ENCODE measurements at places on chromosomes 7 and 10.

- DNase-seq = no peak
Observed at GRCh38 chr7:141272417-141272816, 198.6 kb downstream of the TMEM178B start.

DNA sequence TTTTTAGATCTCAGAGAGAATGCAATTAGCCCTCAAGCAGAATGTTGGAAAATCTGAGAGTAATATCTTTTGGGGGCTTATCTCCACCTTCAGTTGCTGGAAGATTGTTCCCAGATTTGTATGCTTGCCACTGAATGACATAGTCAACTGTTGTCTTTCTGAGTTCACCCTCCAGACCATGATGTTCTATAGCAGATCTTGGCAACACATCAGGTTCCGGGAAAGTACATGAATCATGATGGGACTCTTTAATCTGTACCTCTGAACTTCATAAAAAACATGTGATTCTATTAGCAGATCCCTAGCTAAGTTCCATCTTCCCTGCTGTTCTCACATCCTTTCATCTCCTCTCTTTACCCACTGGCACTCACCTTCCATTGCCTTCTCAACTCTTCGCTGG, 68.9 kb downstream of the PLCE1 start:
- DNase-seq = no peak

DNA sequence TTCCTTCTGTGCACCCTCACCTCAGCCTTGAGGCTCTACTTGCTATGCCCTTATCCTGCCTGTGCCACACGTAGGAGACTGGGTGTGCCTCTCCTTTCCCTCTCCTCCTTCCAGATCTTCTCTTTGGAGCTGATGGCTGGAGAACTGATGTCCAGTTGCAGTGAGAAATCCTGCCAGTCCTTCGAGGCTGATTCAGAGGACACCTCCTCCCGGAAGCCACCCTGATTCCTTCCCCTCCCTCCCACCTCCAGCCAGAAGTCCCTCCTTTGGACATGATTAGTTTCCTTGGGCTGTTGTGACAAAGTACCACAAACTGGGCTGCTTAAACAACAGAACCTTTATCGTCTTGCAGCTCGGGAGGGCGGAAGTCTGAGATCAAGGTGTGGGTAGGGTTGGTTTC, 161.5 kb downstream of the LYZL1 start:
- no peak for DNase-seq

DNA sequence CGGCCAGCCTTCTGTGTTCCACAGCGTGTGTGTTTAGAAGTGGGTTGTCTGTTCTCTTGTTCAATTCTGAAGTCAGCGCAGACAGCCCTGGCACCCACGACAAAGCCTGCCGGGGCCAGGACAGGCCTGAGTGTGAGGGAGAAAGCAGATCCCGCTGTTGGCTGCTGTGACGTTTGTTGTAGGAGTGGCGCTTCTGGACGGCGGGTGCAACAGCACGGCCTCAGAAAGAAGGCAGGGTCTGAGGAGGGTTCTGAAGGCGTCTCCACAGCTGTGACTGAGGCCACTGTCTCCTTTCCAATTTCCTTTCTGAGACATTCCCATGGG, 76.2 kb downstream of the VIPR2 start:
- DNase-seq = no peak

- DNase-seq = peak; percentile 68
Observed at GRCh38 chr7:81447351-81447952, 322.4 kb downstream of the HGF start.

- no peak for DNase-seq
Observed at GRCh38 chr7:8221101-8221495, 40.9 kb downstream of the ICA1 start.

GRCh38 chr7:7957513-7957912, 11.1 kb upstream of the GLCCI1 start:
- no peak for DNase-seq

GRCh38 chr10:110311357-110311949, 6.7 kb upstream of the SMNDC1 start:
- DNase-seq = peak; percentile 68

DNA sequence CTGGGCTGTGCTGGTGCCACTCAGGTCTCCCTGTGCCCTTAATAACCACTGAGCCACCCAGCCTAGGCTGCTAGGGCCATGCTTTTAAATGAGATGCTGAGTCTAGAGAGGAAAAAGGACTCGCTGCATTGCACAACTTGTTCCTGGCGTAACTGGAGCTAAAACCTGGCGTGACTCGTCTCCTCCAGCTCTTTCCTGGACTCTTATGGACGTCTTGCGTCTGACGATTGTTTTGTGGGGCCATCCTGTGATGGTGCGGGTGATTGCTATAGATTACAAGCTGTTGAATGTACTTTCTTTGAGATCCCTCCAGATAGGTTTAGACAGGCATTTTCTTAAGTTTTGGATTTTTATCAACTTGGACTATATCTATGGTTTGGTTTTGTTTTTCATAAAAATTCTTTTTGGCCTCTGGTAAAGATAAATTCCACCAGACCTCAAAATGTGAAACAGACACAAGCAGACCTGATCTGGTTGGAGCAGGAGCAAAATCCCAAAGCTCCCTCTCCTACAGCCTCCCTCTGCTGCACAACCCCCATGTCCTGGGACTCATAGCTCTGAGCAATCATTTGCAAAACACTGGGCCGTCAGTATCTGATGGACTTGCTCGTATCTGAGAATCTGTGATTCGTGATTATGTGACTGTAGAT, 230.3 kb downstream of the ARHGAP12 start:
- no peak for DNase-seq

DNA sequence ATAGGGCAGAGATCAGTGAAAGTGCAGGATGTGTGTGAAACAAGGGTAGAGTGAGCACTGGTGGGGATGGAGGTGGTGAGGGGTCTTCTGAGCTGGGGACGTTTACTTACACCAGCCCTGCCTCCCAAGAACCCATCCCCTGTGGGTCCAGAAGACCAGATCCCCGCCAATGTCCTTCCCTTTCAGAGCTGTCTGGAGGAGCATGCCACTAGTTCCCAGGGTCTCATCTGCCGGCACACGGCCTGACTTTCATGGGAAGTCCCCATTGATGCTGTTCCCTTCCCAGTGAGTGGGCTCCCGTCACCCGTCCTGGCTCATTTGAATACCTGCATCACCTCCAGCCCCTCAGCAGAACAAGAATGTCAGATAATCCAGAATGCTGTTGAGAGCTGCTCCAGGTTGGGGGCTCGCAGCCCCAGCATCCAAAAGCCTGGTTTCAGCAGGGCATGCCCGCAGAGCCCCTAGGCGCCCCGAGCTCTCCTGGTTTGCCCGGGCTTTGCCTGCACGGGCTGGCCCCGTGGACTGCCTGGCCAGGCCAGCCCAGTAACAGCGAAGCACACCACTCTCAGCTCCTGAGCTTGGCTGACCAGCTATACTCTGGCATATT, 246.7 kb downstream of the MGMT start:
- no peak for DNase-seq

DNA sequence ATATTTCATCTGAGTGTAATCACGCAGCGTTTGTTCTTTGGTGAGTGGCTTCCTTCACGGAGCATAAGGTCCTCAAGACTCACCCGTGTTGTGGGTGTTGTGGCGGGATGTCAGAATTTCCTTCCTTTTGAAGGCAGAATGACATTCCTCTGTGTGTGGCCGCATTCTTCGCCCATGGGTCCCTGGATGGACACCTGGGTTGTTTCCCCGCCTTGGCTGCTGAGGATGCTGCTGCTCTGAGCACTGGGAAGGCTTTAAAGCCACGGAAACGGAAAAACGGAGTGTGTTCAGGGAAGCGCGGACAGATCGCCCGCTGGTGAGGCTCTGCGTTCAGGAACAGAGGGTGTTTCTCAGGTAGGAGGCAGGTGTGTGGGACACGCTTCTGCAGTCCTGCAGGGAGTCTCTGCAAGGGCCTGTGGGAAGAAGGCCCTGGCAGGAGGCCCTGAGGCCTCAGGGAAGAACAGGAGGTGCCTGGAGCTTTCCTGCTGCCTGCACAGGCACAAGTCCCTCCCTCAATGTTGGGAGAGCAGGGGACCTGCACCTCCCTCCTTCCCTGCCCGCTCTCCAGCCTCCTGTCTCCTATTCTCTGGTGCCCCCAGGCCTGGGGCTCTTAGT, 35.7 kb upstream of the SHH start:
- no peak for DNase-seq

GRCh38 chr10:86956848-86957448, 467 bp downstream of the MMRN2 start:
- no peak for DNase-seq

DNA sequence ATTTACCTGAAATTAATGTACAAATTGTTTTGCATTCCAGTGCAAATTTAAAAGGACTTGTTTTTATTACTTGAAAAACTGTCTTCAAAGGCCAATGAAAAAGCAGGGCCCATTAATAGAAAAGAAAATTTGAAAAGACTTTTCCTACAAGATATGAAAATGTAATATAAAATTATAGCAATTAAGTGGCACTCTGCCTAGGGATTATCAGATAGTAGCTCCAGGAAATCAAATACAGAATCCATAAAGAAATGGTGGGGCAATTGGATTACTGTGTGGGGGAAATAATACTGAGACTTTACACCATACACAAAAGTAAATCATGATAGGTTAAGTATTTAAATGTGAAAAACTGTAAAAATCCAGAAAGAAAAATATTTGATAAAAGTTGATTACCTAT, 89.7 kb downstream of the GLCCI1 start:
- no peak for DNase-seq

DNA sequence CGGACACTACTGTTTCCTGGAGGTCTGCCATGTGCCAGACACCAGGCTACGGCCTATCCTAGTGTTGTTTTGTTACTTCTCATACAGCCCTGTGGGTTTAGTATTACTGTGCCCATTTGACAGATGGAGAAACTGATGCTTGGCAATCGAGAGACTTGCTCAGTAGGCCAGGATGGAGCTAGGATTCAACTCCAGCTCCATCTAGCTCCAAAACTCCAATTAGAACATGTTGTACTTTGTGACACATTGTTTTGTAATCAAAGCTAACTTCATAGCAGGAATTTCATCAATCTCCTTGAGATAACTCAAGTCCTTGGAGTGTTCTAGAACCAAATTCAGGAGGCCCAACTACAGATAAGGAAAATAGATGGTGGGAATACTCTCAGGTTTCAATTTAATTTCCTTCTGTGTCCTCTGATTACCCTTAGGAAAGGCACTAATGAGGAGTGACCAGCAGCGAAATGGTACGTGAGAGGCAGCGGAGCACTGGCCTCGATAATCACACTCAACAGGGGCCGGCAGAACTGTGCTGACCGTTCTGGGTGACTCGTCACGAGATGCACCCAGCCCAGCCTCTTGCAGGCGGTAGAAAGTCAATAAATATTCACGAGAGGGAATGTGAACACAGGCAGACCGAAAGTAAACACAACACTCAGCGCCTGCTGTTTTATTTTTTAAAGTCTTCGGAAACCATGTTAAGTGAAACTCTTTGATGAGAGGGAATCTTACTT, 269.6 kb upstream of the NEBL start:
- no peak for DNase-seq

DNA sequence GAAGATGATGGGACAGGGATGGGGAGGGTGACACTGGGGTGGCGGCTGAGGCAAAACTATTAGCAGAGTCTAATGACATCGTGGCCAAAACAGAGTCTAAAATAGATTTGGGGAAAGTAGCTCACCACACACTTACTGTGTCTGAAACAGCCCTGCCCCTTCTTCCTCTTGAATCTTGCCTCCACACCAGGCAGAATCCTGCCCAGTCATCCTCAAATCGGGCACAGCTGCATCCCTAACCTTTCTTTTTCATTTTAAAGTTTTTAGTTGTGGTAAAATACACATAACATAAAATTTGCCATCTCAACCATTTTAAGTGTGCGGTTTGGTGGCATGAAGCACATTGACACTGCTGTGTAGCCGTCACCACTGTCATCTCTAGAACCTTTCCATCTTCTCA, 90.0 kb downstream of the PRKAG2 start:
- DNase-seq = no peak

- peak; percentile 79 for DNase-seq
Observed at GRCh38 chr10:62817766-62818425, 1.7 kb upstream of the EGR2 start.

DNA sequence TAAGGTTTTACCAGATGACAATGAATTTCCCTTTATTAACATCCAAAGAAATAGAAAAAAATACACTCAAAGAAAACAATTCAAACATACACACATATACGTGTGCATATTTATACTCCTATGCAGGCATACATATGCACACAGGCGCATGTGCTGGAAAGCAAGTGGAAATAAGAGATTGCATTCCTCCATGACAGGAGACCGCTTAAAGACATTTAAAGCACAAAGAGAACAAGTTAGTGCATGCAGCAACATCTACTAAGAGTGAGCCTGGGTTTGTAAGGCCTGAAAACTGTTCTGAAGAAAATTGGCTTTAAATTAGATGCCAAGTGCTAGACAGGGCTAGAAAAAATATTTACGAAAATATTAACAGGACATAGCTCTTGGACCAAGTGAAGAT, 40.1 kb upstream of the PPP1R17 start:
- DNase-seq = no peak

DNA sequence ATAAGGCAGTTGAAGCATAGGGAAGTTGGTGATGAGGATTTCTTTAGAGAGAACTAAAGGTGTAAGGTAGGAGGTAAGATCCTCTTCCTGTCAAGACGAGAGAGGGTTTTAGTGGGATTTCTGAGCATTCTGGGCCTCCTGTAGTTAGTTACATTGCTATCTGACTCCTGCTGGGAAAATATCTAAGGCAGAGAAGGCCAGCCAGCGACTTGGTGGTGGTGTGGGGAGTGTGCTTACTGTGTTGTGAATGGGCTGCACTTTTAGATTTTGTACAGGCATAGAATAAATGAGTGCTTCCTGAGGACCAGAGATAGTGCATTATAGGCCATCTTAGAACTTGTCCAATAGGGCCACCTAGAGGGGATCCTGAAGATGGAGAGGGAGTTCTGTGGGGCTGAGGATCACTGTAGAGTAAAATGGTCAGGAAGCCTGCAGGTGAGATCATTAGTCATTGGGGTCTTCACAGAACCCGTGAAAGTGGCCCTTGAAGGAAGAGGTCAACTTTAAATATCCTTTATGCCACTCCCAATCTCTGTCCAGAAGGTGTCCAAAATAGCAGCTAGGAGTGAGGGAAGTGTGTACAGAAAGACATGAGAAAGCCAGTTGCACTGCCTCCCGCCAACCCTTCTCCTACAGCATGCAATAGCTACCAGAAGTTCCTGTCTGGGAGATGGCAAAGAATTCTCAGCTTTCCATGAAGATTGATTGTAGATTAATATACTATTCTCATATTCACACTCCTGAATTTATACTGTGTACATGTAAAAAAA, 266.6 kb downstream of the POLR1F start:
- DNase-seq = peak; percentile 9

GRCh38 chr10:6537770-6538169, 42.3 kb downstream of the PRKCQ start:
- DNase-seq = no peak

DNA sequence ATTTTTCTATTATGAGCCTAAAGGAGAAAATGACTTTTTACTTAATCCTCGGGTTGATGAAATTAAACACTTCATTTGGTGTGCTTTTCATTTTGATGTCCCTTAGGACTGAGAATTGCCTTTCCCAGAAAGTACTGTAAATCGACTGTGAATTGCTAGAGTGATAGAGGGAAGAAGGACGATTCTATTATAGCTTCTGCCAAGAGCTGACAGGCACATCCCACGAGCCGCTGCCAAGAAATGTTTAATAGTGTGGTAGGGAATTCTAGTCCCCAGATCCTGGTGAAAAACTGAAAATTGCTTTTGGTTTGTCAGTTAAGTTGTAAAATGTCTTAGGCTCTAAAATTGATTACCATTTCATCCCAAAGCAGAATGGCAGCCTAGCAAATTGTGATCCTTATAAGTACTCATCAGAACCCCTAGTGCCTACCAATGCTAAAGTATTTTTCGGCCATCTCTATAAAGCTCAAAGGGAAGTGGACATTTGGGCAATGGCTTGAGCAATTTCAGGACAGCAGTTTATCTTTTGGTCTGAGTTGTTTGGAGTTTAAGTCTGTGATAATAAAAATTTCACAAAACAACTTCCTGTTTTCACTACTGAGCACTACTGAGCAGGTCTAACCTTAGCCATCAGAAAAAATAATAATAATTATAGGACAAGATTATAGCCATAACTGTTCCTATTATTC, 44.6 kb upstream of the HYCC1 start:
- no peak for DNase-seq

All from erythroblast (primary cell).